ENCODE measurements at places on chromosomes 7 and 10.

GRCh38 chr10:22250897-22251660, 33.3 kb upstream of the EBLN1 start:
- DNase-seq, result peak; percentile 38

- DNase-seq, result no peak
Observed at GRCh38 chr7:143435266-143435665, 8.0 kb upstream of the TAS2R60 start.

- DNase-seq, result peak; percentile 89
Observed at GRCh38 chr10:35195361-35196306, 69.0 kb downstream of the CREM start.

GRCh38 chr10:102982296-102982695, 64.2 kb downstream of the CNNM2 start:
- DNase-seq, result no peak

- no peak for DNase-seq
Observed at GRCh38 chr7:41431671-41432070, 271.2 kb downstream of the INHBA start.

DNA sequence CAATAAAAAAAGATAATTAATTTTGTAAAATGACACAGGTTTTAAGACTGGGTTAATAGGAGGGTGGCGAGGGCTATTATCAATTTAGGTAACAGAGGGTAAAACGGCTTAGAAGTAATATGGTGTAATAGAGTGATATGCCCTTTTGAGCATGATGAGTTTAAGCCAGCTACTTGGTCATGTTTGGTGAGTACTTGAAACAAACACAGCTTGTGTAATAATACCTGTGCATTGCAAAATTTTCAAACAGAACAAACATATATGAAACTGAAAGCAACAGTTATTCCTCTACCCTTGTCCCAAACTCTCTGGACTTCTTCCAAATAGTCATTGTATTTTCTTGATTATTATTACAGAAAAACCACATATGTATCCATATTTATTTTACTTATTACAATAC, 241.7 kb downstream of the MAGI2 start:
- no peak for DNase-seq

- DNase-seq, result no peak
Observed at GRCh38 chr7:111198255-111198654, 107.3 kb downstream of the LRRN3 start.

GRCh38 chr10:16260388-16260787, 176.4 kb upstream of the PTER start:
- DNase-seq, result no peak

- no peak for DNase-seq
Observed at GRCh38 chr7:130273081-130273932, 6.6 kb downstream of the CPA2 start.

- no peak for DNase-seq
Observed at GRCh38 chr10:72173619-72174296, 42.1 kb upstream of the ANAPC16 start.

DNA sequence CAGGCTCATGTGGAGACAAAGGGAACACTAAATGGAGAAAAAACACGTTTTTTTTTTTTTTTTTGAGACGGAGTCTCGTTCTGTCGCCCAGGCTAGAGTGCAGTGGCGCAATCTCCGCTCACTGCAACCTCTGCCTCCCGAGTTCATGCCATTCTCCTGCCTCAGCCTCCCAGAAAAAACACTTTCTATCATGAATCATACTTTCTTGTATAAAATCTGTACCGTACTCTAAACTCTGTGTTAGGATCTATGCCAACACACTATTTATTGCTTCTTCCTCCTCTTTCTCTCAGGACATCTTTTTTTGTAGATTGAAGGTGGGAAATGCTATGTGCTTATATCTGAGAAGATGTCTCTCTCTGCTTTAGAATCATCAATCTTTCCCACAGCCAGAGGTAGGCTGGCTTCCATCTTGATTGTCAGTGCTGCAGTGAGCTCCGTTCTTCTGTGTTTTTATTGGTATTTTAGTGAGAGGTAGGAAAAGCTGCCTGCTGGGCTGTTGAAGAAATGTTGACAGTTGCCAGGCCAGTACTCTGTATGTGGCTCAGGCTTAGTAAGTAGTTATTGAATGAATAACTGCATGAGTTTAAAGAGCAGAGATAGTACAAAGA, 101.1 kb downstream of the GPR85 start:
- no peak for DNase-seq

GRCh38 chr10:91496016-91496415, 85.9 kb downstream of the HECTD2 start:
- no peak for DNase-seq

- no peak for DNase-seq
Observed at GRCh38 chr10:13615650-13616300, 29.0 kb downstream of the PRPF18 start.

GRCh38 chr7:100546926-100547800, 8.2 kb downstream of the AGFG2 start:
- DNase-seq, result no peak

DNA sequence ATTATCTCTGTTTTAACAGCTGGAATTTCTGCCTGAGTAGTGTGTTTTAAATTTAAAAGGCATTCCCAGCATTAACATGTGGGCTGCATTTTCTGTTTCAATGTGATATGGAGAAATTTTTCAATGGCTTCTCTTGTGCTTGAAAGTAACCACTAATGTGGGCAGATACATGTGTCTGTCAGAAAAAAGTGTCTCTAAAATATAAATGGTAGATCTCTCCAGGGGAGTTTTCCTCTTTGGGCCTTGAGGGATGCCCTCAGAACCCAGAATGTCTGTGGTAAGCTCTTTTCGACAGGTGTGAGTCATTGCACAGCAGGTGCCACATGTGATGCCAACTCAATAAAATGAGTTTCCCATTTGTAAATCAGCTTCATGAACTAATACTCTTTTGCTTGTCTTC, 221.1 kb downstream of the SEMA3E start:
- no peak for DNase-seq

DNA sequence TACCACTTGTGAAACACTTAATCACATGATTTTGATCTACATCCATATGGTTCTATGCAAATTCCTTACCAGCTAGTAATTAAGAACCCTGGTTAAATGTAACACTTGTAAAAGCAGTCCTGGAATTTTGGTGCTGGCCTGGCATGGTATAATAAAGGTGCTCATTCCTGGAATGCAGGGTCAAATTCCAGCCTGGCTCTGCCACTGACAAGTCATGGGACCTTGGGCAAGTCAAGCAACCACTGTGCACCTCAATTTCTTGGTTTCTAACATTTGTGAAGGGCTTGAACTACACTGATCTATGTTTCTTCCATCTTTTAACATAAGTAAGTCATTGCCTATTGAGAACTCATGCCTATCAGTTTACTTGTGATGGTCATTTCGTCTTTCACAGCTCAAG, 91.9 kb upstream of the PIK3CG start:
- DNase-seq, result no peak

DNA sequence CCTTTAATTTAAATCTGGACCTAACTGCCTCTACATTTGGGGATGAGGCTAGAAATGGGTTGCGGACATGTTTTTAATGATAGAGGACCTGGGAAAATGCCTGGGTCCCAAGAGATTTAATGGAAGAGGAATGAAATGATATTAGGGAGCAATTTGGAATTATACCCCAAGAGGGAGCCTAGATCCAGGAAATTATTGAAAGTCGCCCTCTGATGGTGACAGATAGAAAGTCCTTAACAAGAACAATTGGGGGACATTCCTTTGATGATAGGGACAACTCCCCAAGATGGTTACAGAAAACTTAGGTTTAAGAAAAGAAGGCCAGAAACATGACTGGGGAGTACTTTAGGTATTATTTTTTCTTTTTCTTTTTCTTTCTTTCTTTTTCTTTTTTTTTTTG, 9.5 kb upstream of the TSGA13 start:
- no peak for DNase-seq

- DNase-seq, result peak; percentile 29
Observed at GRCh38 chr7:7761974-7762779, 43.8 kb upstream of the RPA3 start.

Data from naive B cell (primary cell).